ENCODE measurements at places on chromosomes 2 and 18.

GRCh38 chr2:167929484-167929883, 317.9 kb downstream of the STK39 start:
- DNase-seq, result peak; percentile 4

DNA sequence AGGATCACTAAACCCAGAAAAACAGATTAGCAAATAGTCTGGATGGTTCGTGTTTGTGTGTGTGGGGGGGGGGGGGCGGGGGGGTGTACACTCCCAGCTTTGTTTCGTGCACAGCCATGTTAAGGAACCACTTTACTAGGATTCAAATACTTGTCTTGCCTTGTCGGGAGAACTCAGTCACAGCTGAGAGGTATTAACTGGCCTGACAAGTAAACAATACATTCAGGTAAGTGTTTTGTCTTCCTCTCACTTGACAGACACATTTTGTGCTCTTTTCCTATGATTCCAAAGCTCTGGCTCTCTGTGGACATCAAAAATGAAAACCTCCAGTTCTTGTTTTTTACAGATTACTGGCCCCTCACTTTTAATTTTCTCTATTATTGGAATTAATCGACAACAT, 173.5 kb downstream of the LRP1B start:
- no peak for DNase-seq

DNA sequence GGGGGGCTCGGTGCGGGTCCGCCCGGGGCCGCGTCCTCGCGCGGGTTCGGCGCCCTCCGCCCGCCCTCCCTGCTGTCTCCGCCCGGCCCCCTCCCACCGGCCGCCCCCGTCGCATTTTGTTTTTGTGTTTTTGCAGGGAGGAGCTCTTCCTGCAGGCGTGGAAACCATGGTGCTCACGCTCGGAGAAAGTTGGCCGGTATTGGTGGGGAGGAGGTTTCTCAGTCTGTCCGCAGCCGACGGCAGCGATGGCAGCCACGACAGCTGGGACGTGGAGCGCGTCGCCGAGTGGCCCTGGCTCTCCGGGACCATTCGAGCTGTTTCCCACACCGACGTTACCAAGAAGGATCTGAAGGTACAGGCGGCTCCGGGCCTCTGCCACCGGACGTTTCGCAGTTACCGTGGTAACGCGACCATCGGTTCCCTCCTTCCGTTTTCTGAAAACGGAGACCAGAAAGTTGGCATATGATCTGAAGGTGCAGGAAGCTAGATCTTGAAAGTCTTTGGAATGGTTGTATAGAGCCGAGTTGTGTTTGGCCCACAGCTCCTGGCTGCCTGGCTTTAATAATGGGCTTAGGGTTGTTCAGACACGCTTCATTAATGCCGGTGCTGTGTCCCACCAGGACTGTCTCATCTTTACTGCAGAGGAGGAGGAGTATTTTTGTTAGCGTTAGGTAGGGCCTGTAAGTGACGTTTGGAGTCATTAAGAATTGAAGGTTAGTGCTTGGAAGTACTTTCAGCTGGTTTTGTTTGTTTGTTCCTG, 891 bp downstream of the KDM3A start:
- DNase-seq, result peak; percentile 64

GRCh38 chr2:112140899-112141625, 2.9 kb downstream of the FBLN7 start:
- DNase-seq, result no peak

GRCh38 chr2:191012845-191013681, 908 bp downstream of the STAT1 start:
- DNase-seq, result no peak
